Fibroblast of skin of left quadriceps (primary cell): ENCODE measurements at places on chromosomes 5 and 9.

GRCh38 chr5:71747182-71747581 is 28.1 kb downstream of the CARTPT start:
- DNase-seq: no peak

DNA sequence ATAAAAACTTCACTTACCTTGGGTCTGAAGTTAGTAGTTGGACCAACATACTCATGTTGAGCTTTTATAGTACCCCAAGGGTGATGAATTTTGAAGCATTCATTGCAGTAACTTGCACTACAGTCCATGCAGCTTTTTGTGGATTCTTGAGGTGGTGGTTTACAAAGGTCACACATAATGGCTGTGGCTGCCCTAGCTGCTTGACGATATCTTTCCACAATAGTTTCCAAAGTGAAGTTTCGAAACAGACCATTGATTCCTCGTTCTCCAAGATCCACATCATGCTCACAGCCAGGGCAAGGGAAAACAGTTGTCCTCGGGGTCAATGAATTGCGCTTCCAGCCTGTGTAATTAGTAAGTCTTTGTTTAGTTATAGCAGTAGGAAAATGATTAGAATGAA is 22.7 kb downstream of the TRIM36 start:
- DNase-seq: no peak

DNA sequence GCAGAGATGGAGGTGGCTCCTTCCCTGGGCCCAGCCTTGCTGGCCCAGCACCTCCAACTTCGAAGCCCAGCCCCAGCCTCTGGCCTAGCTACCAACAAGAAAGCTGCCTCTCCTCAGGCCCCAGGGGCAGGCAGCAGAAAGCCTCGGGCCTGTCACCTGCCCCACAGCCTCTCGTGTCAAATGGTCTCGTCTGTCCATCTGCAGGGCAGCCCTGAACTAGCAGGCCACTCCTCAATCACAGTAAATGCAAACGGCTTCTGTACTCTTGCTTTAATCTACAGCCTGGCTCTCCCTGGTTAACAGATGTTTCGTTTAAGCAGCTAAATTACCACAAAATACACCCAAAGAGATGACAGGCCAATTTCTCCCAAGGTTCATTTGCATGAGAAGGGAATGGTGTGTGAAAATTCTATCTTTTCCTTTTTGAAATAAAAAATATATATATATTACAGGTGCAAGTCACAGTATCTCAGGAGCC is 21.5 kb downstream of the VAV2 start:
- DNase-seq: no peak

- DNase-seq: no peak
These were observed 3.1 kb downstream of the ISOC1 start for GRCh38 chr5:129097498-129098296.

GRCh38 chr5:83595217-83595616 is 123.7 kb downstream of the VCAN start:
- no peak for DNase-seq

- no peak for DNase-seq
These were observed 940 bp upstream of the CAMK4 start for GRCh38 chr5:111223101-111223786.

- peak; percentile 24 for DNase-seq
These were observed 1242.3 kb upstream of the WWC1 start for GRCh38 chr5:167049043-167049663.

DNA sequence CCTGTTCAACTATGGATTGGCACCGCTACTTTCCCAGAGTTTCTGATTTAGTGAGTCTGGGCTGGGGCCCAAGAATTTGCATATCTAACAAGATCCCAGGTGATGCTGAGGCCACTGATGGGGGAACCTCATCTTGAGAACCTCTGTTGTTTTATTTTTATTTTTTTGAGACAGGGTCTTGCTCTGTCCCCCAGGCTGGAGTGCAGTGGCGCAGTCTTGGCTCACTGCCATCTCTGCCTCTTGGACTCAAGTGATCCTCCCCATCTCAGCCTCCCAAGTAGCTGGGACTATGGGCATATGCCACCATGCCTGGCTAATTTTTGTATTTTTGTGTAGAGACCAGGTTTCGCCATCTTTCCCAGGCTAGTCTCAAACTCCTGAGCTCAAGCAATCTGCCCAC is 35.7 kb downstream of the LMX1B start:
- DNase-seq: no peak

GRCh38 chr9:38263532-38263931 is 129.0 kb upstream of the ALDH1B1 start:
- peak; percentile 13 for DNase-seq

GRCh38 chr5:56900858-56901578 is 8.4 kb upstream of the SETD9 start:
- peak; percentile 17 for DNase-seq

- DNase-seq: no peak
These were observed 137.6 kb downstream of the MRPL36 start for GRCh38 chr5:1661831-1662558.

DNA sequence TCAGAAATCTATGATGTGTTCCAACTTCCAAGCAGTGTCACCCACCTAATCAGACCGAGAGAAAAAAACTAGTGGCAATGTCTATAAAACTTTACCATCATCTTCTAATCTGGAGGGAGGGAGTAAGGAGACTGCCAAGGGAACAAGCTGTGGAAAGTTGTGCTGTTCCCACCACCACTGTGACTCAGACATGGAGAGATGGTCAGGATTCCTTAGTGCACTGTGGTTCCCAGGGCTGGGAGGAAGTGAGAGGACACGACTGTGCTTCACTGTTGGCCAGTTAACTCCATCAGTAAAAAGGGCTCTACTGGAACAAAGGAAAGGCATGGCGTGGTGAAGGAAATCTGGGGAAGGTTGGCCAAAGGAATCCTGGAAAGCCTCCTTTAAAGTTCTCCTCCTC is 18.8 kb downstream of the TICAM2 start:
- no peak for DNase-seq

GRCh38 chr9:69122082-69122548 is 52.0 kb upstream of the TJP2 start:
- DNase-seq: no peak

DNA sequence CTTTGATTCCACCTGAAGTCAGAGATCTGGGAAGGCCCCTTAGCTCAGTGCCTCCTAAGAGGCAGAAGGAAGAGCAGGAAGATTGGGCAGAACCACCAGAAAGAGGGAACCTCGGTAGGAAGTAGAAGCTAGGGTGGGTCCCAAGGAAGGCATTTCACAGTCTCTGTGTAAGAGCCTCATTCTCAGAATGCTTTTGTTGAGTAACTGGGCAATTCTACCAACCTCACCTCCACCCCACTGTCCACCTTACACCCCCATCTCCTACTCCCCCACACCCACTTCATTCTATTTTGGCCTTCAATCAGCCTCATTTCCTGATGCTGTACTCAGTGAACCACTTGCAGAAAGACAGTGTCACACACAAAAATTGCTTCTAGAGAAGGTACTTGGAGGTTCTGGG is 3.5 kb downstream of the HBEGF start:
- no peak for DNase-seq

DNA sequence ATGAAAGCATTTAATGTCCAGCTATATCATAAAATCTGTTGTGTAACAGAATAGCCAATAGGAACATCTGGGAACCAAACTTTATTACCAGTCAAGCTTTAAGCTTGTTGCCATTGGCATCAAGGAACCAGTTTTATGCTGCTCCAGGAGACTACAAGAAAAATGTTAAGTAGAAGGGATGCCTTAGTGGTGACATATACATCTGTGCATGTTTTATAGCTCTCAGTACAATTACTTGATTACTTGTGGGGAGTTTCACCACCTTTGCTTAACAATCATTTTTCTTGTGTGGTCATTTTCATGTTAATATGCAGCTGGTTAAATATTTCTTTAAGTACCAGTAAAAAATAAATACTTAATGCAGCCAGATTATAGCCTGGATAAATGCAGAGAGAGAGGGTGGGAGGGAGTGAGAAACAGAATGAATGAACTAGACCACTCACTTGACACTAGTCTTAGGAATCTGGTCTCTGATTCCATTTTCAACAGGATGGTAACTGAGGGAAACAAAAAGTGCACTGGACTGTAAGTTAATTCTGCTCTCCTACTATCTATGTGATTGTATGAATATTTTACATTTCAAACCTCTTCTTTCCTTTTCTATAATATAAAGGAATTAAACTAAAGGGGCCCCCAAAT is 35.7 kb upstream of the LURAP1L start:
- peak; percentile 59 for DNase-seq

GRCh38 chr5:115409094-115409493 is 112.6 kb upstream of the CCDC112 start:
- DNase-seq: no peak

GRCh38 chr5:155878991-155879575 is 447.9 kb upstream of the SGCD start:
- peak; percentile 35 for DNase-seq

DNA sequence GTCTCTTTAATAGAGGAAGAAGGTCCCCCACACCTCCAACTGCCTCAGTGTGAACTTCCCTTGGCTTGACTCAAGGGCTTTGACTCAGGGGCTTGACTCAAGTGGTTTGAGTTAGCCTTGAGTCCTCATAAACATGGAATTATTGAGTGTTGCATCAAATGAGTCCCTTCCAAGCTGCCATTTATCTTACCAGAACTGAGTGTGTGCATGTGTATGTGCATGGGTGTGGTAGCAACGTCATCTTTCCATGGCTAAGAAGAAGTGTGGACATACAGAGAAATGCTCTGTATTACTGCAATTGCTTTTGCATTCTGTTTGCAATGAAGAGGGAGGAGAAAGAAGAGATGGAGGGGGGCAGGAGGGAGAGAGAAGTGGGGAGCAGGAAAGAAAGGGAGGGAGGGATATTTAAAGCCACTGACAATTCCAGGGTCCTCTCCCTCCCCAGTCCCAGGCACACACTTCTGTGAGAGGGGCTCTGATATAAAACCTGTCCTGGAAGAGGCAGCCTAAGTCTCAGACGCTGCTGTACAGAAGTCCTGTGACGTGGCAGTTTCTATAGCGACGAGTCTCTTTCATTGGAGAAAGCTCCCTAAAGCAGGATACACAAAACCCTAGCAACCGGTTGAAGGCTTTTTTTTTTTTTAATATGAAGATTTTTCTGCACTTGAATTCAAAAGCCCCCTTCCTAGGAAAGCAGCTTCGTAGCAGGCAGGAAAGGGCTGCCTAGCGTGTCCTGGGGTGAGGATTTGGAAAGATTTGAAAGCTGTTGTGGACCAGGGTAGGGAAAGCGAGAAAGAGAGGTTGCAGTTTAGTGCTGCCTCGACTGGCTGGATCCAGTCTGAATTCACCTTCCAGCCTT is 93.3 kb upstream of the MAP1B start:
- DNase-seq: peak; percentile 20

GRCh38 chr5:118006219-118006618 is 982.1 kb downstream of the DTWD2 start:
- peak; percentile 10 for DNase-seq

DNA sequence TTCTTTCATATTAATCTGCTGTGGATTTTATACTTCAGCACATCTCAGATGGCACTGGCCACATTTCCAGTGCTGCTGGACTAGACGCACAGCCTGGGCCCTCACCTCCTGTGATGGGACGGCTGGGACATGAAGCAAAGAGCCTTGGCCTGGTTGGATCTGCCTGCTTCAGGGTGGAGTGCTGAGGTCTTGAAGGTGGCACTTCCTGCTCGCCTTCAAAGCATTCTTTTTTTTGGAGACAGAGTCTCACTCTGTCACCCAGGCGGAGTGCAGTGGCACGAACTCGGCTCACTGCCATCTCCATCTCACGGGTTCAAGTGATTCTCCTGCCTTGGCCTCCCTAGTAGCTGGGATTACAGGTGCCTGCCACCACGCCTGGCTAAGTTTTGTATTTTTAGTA is 73.1 kb downstream of the RAPGEF1 start:
- no peak for DNase-seq

DNA sequence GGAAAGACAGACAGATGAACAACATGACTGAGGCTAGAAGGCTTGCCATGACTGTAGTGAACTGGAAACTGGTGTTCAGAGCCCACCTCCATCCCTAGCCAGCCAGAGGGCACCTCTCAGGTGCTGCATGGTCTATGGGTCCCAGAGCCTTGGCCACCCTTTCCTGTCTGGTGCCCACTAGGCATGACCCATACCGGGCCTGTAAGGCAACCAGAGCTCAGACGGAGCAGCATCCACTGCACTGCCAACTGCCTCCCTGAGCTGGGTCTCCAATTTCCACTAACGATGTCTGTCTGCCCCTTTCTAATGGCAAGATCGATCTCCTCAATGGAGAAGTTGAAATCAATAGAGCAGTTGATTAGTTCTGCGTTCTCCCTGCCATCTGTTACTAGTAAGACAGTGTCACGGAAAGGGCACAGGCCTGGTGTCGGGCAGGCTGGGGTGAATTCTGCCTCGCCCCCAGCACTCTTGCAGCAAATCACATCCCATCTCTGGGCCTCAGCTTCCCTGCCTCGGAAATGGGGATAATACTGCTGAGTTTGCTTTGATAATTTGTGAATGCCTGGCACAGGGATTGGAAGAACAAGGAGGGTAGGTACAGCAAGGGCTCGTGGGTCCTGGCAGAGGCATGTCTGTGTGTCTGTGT is 172.3 kb upstream of the MVB12B start:
- DNase-seq: no peak

- no peak for DNase-seq
These were observed 232.2 kb downstream of the SYK start for GRCh38 chr9:91033797-91034196.

DNA sequence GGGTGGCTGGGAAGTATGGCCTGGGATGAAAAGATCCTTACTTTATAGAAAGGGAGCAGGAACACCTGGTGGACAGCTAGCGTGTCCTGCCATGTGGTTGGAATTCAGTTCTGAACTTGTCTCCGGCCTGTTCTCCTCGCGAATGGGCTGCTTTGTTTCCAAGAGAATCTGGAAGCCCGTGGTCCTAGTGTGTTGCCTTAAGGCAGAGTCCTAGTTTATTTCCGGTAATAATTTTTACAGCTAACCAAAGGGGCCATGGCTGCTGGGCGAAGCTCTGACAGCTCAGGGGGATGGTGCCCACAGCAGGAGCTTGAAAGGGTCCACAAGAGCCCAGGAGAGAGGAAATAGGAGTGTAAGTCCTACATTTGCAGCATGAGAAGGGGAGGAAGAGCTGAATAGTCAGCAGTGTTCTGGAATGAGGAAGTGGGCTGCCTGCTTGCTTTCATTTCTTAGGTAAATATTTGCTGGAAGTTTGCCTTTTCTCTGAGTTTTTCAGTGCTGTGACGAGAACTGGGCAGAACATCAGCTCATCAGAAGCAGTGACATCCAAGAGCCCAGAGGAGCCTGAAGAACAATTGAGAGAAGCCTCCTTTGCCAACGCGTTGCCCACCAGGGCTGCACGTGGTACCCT is 13.1 kb upstream of the IGFBPL1 start:
- DNase-seq: no peak

GRCh38 chr9:1201262-1201661 is 151.1 kb downstream of the DMRT2 start:
- no peak for DNase-seq

- DNase-seq: no peak
These were observed 549.0 kb downstream of the MAT2B start for GRCh38 chr5:164054461-164054860.
